ENCODE measurements at places on chromosomes 13 and 19. TPM values are rescaled to one million over a fixed set of nuclear protein-coding genes. Genes with fewer than 3 reads are reported as not detected.

GPC6 gene
- 5.5 TPM for total RNA-seq

- H3K27me3 ChIP-seq = no peaks in the 10 kb centered on the region
- peak; percentile 20 for DNase-seq
- H3K27ac ChIP-seq = peak overlapping the region; percentile 13
- peaks cover 33% of the 10 kb centered on the region for H3K4me1 ChIP-seq
Measured at GRCh38 chr19:33814181-33815165, 17.8 kb downstream of the KCTD15 start.

DNA sequence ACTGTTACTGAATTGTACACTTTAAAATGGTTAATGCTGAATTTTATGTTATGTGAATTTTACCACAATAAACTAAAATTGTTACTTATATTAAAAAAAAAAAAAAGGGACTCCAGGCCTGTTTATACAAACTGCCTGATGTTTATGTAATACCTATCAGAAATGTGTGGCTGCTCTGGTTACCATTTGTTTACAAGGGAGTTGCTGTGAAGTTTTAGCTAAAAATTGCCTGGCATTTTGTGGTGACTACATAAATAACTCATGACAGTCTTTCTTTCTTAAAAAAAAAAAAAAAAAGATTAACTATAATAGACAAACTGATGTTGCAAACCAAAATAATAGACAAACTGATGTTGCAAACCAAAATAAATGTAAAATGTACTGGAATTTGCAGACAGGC, 71.8 kb downstream of the CDADC1 start:
- no peak for DNase-seq
- H3K27me3 ChIP-seq = no peaks in the 10 kb centered on the region
- no peaks in the 10 kb centered on the region for H3K36me3 ChIP-seq
- H3K4me3 ChIP-seq = no peak overlapping the region

FCGBP gene
- 95.3 TPM for total RNA-seq

LSM14A gene
- total RNA-seq = 109 TPM

- no peak overlapping the region for H3K27ac ChIP-seq
- no peaks in the 10 kb centered on the region for H3K27me3 ChIP-seq
- no peaks in the 10 kb centered on the region for H3K36me3 ChIP-seq
- H3K4me1 ChIP-seq = peaks cover 17% of the 10 kb centered on the region
- peak; percentile 55 for DNase-seq
- no peak overlapping the region for H3K4me3 ChIP-seq
Measured at GRCh38 chr19:14686411-14686810, 3.4 kb upstream of the ZNF333 start.

- H3K4me3 ChIP-seq = no peak overlapping the region
- peaks cover 34% of the 10 kb centered on the region for H3K36me3 ChIP-seq
- no peak overlapping the region for H3K27ac ChIP-seq
- peaks cover 4% of the 10 kb centered on the region for H3K4me1 ChIP-seq
Measured at GRCh38 chr19:46009530-46010510, 13.0 kb downstream of the PGLYRP1 start.

- H3K27ac ChIP-seq = no peak overlapping the region
- no peaks in the 10 kb centered on the region for H3K4me1 ChIP-seq
- no peak overlapping the region for H3K4me3 ChIP-seq
- H3K27me3 ChIP-seq = no peaks in the 10 kb centered on the region
- H3K36me3 ChIP-seq = no peaks in the 10 kb centered on the region
Measured at GRCh38 chr19:21709464-21709863, 57.9 kb downstream of the ZNF100 start.

- no peak overlapping the region for H3K4me3 ChIP-seq
- no peaks in the 10 kb centered on the region for H3K4me1 ChIP-seq
- H3K36me3 ChIP-seq = no peaks in the 10 kb centered on the region
- H3K27ac ChIP-seq = no peak overlapping the region
Measured at GRCh38 chr13:51502153-51502651, 49.4 kb upstream of the INTS6 start.

DNA sequence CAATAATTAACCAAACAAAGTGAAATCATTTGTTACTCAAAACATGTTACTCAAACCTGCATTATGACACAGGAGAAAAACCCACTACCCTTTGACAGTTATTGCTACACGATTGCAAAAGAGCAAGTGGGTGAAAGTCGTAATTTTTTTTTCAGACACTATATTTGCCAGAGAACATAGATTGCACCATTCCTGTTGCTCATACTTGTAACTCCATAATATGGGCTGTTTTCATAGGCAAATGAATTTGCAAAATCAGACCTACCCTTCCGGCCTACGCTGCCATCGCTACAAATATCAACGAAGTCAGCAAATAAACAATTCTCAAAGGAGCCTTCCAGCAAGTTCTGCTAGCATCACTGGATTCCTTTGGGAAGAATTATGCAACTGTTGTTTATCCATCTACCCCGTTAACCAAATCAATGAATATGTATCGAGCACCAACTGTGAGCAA, 396.5 kb downstream of the IRS2 start:
- H3K27me3 ChIP-seq = no peaks in the 10 kb centered on the region
- H3K27ac ChIP-seq = peak overlapping the region; percentile 34
- H3K4me3 ChIP-seq = no peak overlapping the region
- no peak for DNase-seq
- no peaks in the 10 kb centered on the region for H3K36me3 ChIP-seq
- H3K4me1 ChIP-seq = no peaks in the 10 kb centered on the region

- DNase-seq = peak; percentile 98
- peaks cover 30% of the 10 kb centered on the region for H3K36me3 ChIP-seq
- H3K4me1 ChIP-seq = peaks cover 33% of the 10 kb centered on the region
- peak within 1 kb of the TSS; percentile 93 for H3K4me3 ChIP-seq
- H3K27me3 ChIP-seq = no peaks in the 10 kb centered on the region
Measured at GRCh38 chr19:4723595-4724514, at the start of gene DPP9. Gene DPP9 (minus strand): TSS chr19:4723842. CDS start chr19:4719906, 3,936 bp downstream.

REEP6 gene
- total RNA-seq = 2.5 TPM

GRCh38 chr19:45927565-45928261, 13.1 kb upstream of the NANOS2 start:
- H3K27ac ChIP-seq = no peak overlapping the region
- no peak overlapping the region for H3K4me3 ChIP-seq
- H3K4me1 ChIP-seq = peaks cover 5% of the 10 kb centered on the region
- H3K36me3 ChIP-seq = no peaks in the 10 kb centered on the region
- no peaks in the 10 kb centered on the region for H3K27me3 ChIP-seq

C13orf42 gene
- total RNA-seq = not detected

DNA sequence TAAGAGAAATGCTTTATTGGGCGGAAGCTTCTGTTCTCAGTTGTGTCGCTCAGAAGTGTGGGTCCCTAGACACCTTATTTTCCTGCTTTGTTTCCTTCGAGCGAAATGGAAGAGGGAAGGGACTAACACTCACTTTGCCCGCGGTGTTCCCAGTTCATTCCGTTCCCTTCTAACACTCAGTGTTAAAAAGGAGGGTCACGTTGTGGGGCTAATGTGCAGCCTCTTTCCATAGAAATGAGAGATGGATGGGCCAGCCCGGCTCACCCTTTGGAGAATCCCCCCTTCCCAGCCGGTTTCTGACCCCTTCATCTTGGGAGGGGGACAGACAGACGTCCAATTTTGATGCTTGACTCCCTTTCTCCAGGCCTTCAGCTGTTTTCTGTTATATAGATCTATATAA, 2.3 kb downstream of the ATP11A start:
- H3K36me3 ChIP-seq = peaks cover 15% of the 10 kb centered on the region
- peaks cover 68% of the 10 kb centered on the region for H3K4me1 ChIP-seq

DNA sequence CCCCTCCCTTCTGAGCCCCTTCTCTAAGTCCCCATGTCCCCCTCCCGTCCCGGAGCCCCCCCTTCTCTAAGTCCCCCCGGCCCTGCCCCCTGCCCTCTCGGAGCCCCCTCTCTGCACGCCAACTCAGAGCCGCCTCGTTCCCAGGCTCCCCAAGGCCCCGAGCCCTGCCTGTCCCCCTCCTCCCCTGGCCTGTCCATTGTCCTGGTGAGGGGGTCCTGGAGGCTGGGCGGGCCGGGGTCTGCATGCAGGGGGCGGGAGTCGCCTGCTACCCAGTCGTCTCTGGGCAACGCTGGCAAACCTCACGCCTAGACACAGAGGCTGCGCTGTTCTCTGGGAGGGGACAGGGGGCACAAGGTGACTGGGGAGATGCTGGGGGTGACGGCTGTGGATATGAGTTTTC, 39.2 kb upstream of the SEMA6B start:
- no peaks in the 10 kb centered on the region for H3K4me1 ChIP-seq
- no peak overlapping the region for H3K27ac ChIP-seq
- no peak overlapping the region for H3K4me3 ChIP-seq

- H3K36me3 ChIP-seq = no peaks in the 10 kb centered on the region
- H3K27ac ChIP-seq = no peak overlapping the region
- no peaks in the 10 kb centered on the region for H3K27me3 ChIP-seq
- DNase-seq = no peak
- no peak overlapping the region for H3K4me3 ChIP-seq
Measured at GRCh38 chr19:7210359-7210758, 83.9 kb downstream of the INSR start.

DNA sequence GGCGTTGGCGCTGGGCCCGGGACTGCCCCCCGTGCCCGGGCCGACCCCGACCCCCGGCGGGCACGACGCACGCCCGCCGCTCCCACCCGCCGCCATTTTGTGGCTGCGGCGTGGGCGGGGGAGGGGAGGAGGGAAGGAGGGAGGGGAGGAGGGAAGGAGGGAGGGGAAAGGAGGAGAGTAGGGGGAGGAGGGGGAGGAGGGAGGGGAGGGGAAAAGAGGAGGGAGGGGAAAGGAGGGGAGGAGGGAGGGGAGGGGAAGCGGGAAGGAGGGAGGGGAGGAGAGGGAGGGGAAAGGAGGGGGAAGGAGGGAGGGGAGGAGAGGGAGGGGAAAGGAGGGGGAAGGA, at the start of gene BTBD2:
Gene BTBD2, minus strand, starts transcription at position 107 of the 343 bp plus-strand sequence. Its CDS starts 11 bp downstream, at position 96.
- H3K4me3 ChIP-seq = peak within 1 kb of the TSS; percentile 66
- peaks cover 12% of the 10 kb centered on the region for H3K4me1 ChIP-seq
- DNase-seq = peak; percentile 51
- H3K27me3 ChIP-seq = no peaks in the 10 kb centered on the region
- H3K27ac ChIP-seq = peak within 1 kb of the TSS; percentile 18
- no peaks in the 10 kb centered on the region for H3K36me3 ChIP-seq

ZNF766 gene
- 17.9 TPM for total RNA-seq

DNA sequence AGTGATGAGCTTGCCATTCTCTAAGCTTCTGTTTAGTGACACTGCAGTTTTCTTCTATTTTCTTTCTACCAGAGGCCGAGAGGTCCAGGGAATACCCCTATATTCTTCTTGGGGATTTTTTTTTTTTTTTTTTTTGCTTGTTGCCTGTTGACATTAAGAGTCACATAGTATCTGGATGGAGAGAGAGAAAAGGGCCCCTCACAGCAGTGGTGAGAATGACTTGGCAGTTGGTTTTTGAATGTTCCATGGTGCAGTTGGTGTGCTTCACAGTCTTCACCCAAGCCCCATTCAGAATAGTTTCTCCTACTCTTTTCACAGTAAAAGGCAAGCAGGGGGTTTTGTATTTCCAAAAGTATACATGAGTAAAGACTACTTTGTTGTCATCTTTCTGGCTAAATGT, 577.9 kb downstream of the LMO7 start:
- no peaks in the 10 kb centered on the region for H3K36me3 ChIP-seq
- H3K4me1 ChIP-seq = no peaks in the 10 kb centered on the region
- H3K27me3 ChIP-seq = no peaks in the 10 kb centered on the region

DNA sequence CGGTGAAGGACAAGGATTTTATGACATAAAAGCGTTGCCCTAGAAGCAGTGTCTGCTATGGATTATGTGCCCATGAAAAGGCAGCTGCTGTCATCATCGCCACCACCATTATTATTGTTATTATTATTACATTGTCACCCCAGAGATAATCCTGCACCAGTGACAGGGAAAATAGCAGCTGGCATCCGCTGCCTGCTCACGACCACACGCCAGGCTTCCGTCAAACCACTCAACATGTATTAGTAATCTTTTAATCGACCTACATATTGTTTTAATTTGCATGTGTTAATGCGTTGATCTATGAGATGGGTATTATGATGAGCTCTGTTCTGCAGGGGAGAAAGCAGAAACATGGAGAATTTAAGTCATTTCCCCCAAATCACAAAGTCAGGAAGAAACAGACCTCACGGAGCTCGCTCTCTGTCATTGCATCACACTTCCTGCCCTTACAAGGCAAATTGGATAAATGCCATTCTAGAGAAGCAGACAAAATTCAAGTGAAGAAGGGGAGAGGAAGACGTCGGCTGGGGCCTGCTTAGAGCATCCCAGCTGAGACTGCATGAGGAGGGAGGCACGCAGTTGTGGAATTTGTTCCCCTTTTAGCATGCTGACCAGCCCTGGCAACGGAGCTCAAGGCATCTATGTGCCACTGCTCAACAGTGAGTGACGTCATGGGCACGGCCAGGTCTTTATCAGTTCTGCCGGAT, at the start of gene FFAR3:
Gene FFAR3, plus strand, starts transcription at position 594 of the 707 bp plus-strand sequence. CDS start 431 bp downstream, outside the sequence.
- DNase-seq = no peak
- H3K27ac ChIP-seq = no peak within 1 kb of the TSS
- H3K4me3 ChIP-seq = no peak within 1 kb of the TSS
- H3K4me1 ChIP-seq = peaks cover 14% of the 10 kb centered on the region
- H3K36me3 ChIP-seq = no peaks in the 10 kb centered on the region

- peaks cover 18% of the 10 kb centered on the region for H3K4me1 ChIP-seq
- H3K27ac ChIP-seq = no peak overlapping the region
- H3K27me3 ChIP-seq = no peaks in the 10 kb centered on the region
- peak; percentile 24 for DNase-seq
- H3K4me3 ChIP-seq = no peak overlapping the region
Measured at GRCh38 chr13:113589251-113589960, 4.9 kb downstream of the TFDP1 start.

SHC2 gene
- 24.0 TPM for total RNA-seq

GRCh38 chr13:27797228-27797624, 4.9 kb downstream of the GSX1 start:
- H3K27ac ChIP-seq = no peak overlapping the region
- no peak for DNase-seq
- peaks cover 6% of the 10 kb centered on the region for H3K4me1 ChIP-seq
- H3K4me3 ChIP-seq = no peak overlapping the region
- H3K36me3 ChIP-seq = no peaks in the 10 kb centered on the region
- peaks cover 95% of the 10 kb centered on the region for H3K27me3 ChIP-seq

GRCh38 chr19:36151144-36152018, 866 bp downstream of the COX7A1 start:
- DNase-seq = no peak
- H3K4me3 ChIP-seq = peak overlapping the region; percentile 63
- no peaks in the 10 kb centered on the region for H3K27me3 ChIP-seq
- peaks cover 50% of the 10 kb centered on the region for H3K36me3 ChIP-seq
- peak overlapping the region; percentile 94 for H3K27ac ChIP-seq

WASF3 gene
- total RNA-seq = 15.4 TPM

GRCh38 chr13:106159295-106160195, 375.9 kb downstream of the EFNB2 start:
- H3K27me3 ChIP-seq = no peaks in the 10 kb centered on the region
- peaks cover 7% of the 10 kb centered on the region for H3K4me1 ChIP-seq
- DNase-seq = no peak
- H3K27ac ChIP-seq = no peak overlapping the region
- H3K36me3 ChIP-seq = no peaks in the 10 kb centered on the region

GRCh38 chr19:33823341-33823740, 26.7 kb downstream of the KCTD15 start:
- no peaks in the 10 kb centered on the region for H3K36me3 ChIP-seq
- DNase-seq = no peak
- peaks cover 26% of the 10 kb centered on the region for H3K4me1 ChIP-seq
- H3K4me3 ChIP-seq = no peak overlapping the region
- no peaks in the 10 kb centered on the region for H3K27me3 ChIP-seq

GRCh38 chr19:17358395-17358794, 18.7 kb downstream of the PLVAP start:
- peak overlapping the region; percentile 54 for H3K27ac ChIP-seq
- no peak for DNase-seq
- H3K27me3 ChIP-seq = no peaks in the 10 kb centered on the region
- H3K4me1 ChIP-seq = no peaks in the 10 kb centered on the region
- H3K4me3 ChIP-seq = no peak overlapping the region
- no peaks in the 10 kb centered on the region for H3K36me3 ChIP-seq
